Thoracic aorta (tissue), 2 donors: ENCODE measurements at places on chromosomes 7 and 10. TPM values are rescaled to one million over a fixed set of nuclear protein-coding genes. Genes with fewer than 3 reads are reported as not detected.

DNA sequence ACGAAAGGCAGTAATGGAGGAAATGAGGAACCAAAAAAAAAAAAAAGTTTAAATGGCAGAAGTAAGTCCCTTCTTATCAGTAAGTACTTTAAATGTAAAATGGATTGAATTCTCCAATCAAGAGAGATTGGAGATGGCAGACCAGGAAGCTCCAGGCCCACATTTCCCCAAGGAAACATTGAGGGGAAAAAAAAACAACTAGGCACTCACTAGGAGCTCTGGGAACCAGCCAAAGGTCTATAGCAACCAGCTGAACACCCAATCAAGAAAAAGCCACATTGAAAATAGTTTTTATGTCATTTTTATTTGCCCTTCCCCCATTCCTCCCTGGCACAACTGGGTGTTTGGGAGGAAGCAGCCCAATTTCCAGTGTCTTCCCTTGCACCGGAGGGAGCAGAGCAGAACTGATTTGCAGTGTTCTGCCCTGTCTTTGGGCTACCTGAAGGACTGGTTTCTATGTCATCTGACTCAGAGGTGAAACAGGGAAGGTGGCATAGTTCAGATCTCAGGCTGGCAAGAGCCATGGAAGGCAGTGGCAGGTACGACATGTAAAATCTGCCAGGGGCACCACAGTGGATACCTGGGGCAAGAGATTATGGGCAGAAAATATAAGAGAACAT lies 121.9 kb downstream of the SMURF1 start:
- H3K27me3 ChIP-seq, result no peaks in the 10 kb centered on the region
- H3K4me1 ChIP-seq, result peaks cover 14% of the 10 kb centered on the region
- DNase-seq, result no peak
- H3K27ac ChIP-seq, result peak overlapping the region; percentile 18
- H3K36me3 ChIP-seq, result no peaks in the 10 kb centered on the region

DNA sequence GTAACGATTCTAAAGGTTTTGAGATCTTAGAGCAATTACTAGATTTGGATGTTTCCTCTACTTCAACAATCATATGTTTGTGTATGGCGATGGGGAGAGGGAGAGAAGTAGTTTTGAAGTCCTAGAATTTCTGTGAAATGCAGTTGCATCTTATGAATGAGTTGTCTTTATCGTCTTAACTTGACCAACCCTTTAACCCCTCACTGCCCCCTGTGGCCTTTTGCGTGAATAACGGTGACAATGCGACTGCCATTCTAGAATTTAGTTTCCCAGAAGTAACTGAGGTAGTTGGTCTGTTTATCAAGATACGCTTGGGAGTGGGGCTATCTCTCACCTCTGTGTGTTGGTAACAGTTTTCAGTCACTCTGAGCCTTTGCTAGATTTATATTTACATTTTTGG lies 204.6 kb downstream of the HDAC9 start:
- H3K4me3 ChIP-seq, result no peak overlapping the region
- H3K27ac ChIP-seq, result no peak overlapping the region
- DNase-seq, result no peak
- no peaks in the 10 kb centered on the region for H3K27me3 ChIP-seq
- H3K36me3 ChIP-seq, result no peaks in the 10 kb centered on the region

GRCh38 chr10:31467791-31468535 lies 148.9 kb downstream of the ZEB1 start:
- H3K27ac ChIP-seq, result no peak overlapping the region
- no peaks in the 10 kb centered on the region for H3K27me3 ChIP-seq
- no peaks in the 10 kb centered on the region for H3K4me1 ChIP-seq
- peaks cover 33% of the 10 kb centered on the region for H3K36me3 ChIP-seq
- DNase-seq, result no peak

- H3K36me3 ChIP-seq, result no peaks in the 10 kb centered on the region
- no peak overlapping the region for H3K27ac ChIP-seq
Measured at GRCh38 chr10:86187499-86188239, 178.9 kb downstream of the GRID1 start.

Gene PPP1R9A
- total RNA-seq, result 5.7 TPM
